ENCODE measurements at places on chromosomes 7 and 10.

GRCh38 chr10:132112611-132113010 lies 46.9 kb downstream of the JAKMIP3 start:
- no peak for DNase-seq

- no peak for DNase-seq
Measured at GRCh38 chr7:157925383-157925875, 588.6 kb downstream of the DNAJB6 start.

DNA sequence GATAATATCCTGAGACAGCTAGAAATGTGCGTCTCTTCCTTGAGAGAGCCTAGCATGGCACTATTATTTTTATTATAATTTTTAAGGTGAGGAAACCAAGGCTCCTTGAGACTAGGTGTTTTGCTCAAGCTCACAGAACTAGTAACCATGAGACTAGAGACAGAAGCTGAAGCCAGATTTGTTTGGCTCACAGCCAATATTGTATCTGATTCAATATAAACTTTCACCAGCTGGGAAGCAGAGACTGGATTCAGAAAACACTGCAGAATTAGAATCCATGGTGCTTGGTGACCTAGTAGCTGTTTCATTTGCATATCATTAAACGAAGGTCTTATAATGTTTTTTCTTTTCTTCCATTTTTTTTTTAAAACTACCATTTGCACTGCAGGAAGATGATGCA lies 64.4 kb downstream of the DNAJB9 start:
- no peak for DNase-seq

- DNase-seq = no peak
Measured at GRCh38 chr7:45358287-45358686, 200.7 kb downstream of the RAMP3 start.

- no peak for DNase-seq
Measured at GRCh38 chr7:102981451-102981850, 68.7 kb downstream of the LRRC17 start.

- DNase-seq = no peak
Measured at GRCh38 chr7:121079425-121080169, 91.1 kb downstream of the CPED1 start.

DNA sequence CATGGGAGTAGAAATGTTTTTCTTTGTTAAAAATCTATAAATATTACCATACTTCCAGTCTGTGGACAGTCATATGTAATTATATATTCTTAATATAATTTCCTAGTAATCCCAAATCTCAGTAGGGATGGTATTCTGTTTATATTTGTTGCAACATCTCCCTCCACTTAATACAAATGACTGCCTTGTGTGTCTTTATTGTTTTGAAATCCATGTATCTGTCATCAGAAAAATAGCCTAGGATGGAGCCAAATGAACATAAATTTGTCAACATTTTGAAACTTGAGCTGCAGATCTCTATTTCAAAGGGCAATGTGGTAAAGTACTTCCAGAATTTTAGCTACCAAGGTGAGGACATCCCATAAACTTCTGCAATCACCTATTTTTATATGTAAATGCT lies 290.7 kb downstream of the TSPAN12 start:
- DNase-seq = no peak

DNA sequence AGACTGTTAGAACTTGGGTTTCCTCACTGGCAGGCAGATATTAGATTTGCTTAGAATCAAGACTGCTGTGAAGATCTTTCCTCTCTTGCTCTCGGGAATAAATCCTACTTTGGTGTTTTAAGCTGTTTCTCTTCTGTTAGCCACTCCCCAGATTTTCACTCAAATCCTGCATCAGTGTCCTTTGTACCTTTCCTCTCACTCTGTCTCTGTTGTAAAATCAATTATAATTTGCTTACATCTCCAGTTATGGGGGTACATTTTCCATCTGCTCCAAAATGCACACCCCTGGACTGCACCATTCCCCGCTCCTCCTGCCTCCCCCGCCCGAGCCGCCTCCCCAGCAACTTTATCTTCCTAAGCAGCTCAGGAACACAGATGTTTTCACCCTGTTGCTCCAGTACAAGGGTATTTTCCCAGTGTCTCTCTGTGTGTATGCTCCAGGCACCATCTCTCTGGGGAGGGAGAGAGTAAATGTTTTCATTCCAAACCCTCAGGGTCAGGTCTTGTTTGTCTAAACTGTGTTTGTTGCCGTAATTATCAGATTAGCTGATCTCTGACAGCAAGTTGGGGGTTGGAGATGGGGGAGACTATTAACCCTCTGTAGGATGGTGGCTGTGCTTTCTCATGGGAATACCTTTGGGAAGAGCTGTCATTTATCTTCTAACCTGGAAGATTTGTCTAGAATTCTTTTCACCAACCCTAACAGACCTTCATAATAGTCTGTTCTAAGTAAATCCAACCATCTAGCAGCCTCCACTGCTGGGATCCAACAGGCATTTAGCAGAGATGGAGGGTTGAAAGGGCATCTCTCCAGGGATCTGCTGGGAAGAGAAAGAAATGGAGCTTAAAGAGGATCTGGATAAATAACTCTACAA lies 20.4 kb upstream of the GOT1 start:
- no peak for DNase-seq

GRCh38 chr10:94358480-94358879 lies 4.3 kb downstream of the NOC3L start:
- no peak for DNase-seq

GRCh38 chr10:1762076-1762475 lies 24.8 kb upstream of the ADARB2 start:
- no peak for DNase-seq

DNA sequence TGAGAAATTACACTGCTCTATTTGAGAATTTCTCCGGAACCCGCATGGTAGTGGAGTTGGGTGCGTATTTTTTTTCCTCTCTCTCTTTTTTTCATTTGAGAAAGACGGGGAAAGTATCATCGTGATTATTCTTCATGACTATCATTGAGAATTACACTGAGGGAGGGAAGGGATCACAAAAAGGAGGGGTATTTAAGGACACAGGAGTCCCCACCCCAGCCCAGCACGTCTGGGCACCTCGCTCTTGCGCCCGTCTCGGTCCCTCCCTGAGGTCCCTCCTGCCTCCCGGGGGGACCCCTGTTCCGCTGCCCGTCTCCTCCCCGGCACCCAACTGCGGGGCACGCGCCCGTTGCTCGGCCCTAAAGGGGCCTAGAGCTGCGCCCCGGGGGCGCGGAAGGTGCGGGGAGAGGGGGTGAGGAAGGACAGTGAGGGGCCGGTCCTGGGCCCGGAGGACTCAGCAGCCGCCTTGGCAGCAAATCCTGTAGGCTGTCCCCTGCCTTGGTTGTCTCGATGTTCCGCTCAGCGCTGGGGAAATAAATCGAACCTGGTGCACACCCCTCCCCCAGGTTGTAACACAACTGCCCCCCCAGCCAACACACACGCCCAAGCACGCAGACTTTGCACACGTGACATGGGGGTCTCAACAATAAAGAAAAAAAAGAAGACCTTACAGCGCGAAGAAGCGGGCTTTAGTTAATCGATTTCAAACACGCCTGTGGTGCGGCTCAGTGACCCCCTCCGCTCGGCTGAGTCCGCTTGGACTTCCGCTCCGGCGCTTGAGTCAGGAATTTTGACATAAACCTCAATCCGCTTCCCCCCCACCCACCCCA lies 18.6 kb upstream of the GATA3 start:
- no peak for DNase-seq

- DNase-seq = no peak
Measured at GRCh38 chr7:135260930-135261721, 27.5 kb downstream of the STRA8 start.

DNA sequence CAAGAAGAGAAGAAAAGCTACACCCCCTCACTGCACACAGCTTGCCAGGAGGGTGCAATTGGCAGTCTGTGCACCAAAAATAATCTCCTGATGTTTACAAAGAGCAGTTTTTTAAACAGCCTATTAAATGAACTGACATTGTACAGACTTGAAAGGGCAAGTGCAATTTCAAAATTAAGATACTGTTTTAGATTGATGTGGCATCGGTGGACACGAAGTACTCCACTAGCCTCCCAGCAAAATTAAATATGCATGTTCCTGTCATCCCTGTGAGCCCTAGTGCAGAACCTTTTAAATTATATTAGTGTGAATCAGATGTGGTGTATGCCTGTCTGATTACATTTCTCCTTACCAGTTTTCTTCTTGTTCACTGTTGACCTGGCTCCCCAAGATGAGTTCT lies 87.9 kb downstream of the WIPF3 start:
- DNase-seq = no peak

GRCh38 chr10:113407218-113407617 lies 145.6 kb upstream of the HABP2 start:
- no peak for DNase-seq
